ENCODE measurements at places on chromosomes 13 and 19.

DNA sequence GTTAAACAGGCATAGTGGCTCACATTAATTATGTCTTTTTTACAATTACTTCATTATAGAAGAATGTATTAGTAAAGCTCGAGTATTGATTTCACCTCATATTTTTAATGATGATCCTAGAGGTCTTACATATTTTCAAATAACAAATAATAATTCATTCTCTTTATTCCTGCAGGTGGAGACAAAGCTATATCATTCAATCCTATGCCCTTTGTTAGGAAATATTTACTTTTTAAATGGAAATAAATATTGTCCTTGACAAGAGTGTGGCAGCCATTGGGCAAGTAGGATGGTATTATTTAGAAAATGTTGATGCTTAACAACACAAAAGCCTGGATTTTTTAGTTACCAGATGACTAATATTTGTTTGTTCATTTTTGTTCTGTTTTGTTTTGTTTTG is 127.6 kb downstream of the COG6 start:
- DNase-seq = no peak

GRCh38 chr19:46710687-46711086 is 6.2 kb downstream of the PRKD2 start:
- no peak for DNase-seq

- no peak for DNase-seq
These were observed 90.5 kb upstream of the AKAP11 start for GRCh38 chr13:42181381-42181953.

DNA sequence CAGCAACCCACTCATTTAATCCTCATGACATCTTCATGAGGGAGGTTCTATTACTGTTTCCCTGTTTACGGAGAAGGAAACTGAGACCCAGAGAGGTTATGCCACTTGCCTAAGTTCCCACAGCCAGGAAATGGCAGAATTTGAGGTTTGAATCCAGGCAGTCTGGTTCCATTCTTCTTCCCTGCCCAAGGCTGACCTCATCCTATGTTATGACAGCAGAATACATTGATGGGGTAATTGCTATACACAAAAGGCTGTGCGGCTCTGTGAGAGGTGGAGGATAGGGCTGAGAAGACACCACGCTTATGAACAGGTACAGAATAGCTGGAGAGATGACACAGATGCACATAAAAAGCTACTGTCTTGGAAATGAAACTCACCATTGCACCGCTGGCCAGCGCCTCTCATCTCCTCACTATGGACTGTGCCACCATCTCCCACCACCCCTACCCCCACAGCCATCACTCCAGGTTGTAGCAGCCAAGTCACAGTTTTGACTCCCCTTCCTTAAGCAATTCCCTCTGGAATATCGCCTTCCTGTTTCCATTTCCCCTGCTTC is 11.5 kb downstream of the MAG start:
- no peak for DNase-seq

- peak; percentile 44 for DNase-seq
These were observed 26.0 kb upstream of the ZNF331 start for GRCh38 chr19:53511933-53512374.

- peak; percentile 59 for DNase-seq
These were observed 1124.9 kb downstream of the EFNB2 start for GRCh38 chr13:105410602-105411001.

- DNase-seq = no peak
These were observed 415.4 kb upstream of the KLHL1 start for GRCh38 chr13:70523622-70524021.

GRCh38 chr19:48085904-48086864 is 24.4 kb downstream of the PLA2G4C start:
- DNase-seq = no peak

GRCh38 chr19:14155371-14155770 is 19.0 kb upstream of the ASF1B start:
- DNase-seq = no peak

DNA sequence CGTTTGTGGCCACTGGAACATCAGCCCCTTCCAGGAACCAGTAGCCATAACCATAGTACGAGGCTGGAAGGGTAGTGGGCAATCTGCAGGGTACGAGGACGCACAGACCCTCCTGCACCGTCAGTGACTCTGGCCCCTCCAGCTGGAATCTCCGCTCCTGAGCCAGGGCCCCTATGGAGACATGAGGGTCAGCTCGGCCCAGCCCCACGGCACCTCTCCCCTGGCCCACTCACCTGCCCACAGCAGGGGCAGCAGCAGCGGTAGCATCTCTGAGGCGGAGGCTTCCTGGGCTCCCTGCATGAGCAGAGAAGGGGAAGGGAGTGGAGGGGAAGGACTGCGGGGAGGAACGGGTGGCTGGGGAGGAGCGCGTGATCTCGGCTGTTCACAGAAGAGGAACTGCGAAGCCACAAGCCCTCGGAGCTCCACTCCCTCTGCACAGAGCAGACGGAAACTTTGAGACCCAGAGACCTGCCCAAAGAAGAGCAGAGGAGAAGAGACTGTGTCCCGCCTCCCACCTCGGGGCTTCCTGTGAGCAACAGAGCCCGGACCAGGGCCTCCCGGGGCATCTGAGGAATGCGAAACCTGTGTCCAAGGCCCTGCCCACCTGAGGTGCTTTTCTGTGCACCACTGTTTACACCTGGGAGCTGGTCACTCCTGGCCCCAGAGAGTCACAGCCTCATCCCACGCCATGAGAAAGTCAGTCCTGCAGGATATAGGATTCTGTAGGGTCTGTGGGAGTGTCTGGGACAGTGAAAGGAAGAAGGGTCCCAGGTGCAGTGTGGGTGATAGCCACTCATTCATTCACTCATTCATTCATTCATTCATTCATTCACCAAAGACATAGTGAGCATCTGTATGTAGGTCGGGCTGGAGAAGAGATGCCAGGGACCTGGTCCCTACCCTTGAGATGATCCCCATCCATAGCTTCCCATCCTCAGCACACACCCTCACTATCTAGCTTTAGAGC is at the start of gene SIGLEC6:
Gene SIGLEC6 (minus strand): TSS at position 322 of the 967 bp plus-strand sequence. CDS start 22 bp downstream, at position 300.
- no peak for DNase-seq

GRCh38 chr13:50573066-50573465 is 270.4 kb downstream of the DLEU7 start:
- DNase-seq = no peak

GRCh38 chr19:48102870-48103751 is 7.5 kb downstream of the PLA2G4C start:
- DNase-seq = peak; percentile 50

DNA sequence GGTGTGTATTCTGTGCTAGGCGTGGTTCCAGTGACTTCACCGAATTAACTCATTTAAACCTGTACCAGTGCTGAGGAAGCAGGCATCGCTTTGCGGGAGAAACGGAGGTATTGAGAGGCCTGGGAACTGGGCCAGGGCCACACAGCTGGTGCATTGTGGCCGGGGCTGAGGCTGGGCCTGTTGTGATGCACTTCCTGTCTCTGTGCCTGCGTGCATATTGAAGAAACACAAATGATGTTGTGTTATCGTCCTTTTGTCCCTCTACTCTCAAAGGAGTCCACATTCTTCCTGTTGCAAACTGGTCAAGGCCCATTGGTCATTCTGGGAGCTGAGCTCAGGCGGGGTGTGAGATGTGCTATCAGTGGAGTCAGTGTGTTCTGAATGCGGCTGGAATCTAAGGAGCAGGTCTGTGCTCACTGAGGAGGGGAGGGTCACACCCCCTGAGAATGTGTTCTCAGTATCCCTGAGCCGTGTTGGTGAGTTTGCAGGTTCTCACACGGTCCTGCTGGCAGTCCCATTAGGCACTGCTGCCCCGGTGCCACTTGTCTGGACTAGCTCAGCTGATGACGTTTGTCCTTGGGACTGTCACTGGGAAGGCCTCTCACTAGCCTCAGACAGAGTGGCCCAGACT is 62.1 kb downstream of the ARHGEF7 start:
- DNase-seq = peak; percentile 24

DNA sequence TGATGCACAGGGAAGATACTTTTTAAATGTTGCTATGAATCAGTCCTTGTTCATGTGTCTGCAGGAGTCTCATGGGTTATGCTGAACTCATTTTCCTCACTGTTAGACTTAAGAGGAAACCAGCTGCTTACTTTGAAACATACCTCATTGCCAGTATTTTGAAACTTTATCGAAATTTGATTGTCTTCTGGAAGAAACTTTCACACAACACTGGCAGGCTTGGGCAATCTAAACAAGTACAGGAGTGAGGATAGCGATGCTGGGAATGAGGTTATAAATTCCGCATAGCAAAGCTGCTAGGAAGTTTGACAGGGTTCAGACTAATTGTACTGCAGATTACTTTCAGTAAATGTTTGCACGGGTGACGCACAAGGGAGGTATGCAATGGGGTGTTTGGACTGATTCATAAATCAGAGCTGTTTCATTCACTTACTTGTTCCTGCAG is 245.7 kb downstream of the DNAJC15 start:
- peak; percentile 77 for DNase-seq

GRCh38 chr13:23098161-23098907 is 82.4 kb upstream of the SGCG start:
- no peak for DNase-seq

GRCh38 chr19:54100561-54100960 is at the start of gene OSCAR:
TSS of gene OSCAR (minus strand) at chr19:54100803. CDS start at chr19:54100792, 11 bp downstream.
- DNase-seq = no peak

DNA sequence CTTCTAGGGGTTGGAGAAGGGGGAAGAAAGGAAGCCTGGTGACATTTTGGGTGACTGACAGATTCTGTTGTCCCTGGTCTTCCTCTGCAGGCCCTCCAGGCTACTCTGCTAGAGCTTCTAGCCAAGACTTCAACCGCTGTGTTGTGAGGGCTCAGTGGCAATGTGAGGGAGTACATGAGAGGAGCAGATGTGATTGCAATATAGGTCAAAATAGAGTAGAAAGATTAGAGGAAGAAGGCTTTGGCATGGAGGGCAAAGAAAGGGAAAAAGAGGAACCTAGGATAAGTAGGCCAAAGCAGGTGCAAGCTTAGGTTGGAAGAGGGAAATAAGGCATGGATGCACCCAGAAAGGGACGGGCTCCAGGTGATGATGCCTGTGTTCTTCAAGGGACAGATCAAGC is 216.9 kb downstream of the RGCC start:
- DNase-seq = no peak

- peak; percentile 51 for DNase-seq
These were observed 21.4 kb upstream of the ERVV-1 start for GRCh38 chr19:52992109-52993004.

DNA sequence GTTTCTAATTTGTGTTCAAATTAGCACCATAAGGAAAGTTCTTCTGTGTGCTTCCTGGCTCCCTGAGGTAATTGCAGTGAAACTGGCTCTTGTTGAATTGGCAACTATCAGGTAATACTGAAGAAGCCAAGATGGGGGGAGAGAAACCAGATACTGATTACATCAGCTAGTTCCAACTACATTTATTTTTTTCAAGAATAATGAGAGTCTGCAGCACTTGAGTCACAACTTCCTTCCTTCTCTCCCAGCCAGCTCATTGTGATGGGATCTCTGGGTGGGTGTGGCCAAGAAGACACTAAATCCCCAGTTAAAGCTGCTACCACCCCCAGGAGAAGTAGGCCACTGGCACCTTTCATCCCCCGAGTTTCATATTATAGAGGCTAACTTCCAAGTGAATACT is 100.7 kb upstream of the RXFP2 start:
- no peak for DNase-seq

GRCh38 chr13:111115965-111116521 is 933 bp downstream of the ARHGEF7 start:
- DNase-seq = peak; percentile 66

- no peak for DNase-seq
These were observed 61.2 kb downstream of the RAB20 start for GRCh38 chr13:110500341-110500740.

DNA sequence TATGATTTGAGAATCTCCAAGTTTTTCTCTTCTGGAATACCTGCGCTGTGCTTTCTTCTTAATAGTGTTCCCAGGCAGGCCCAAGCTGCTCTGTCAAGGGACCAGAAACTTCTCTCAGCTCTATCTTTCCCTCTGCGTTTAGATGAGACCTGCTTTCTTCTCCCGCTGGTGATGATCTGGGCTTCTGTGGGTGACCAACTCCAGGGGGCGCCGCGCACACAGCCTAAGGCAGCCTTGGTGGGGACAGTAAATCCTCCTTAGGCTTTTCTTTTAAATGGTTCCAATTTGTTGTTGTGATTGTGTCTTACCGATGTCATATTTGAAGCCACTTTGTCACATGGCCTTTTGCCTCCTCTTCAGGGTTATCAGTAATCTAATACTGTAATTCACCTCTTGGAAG is 439.4 kb upstream of the KLF12 start:
- no peak for DNase-seq

DNA sequence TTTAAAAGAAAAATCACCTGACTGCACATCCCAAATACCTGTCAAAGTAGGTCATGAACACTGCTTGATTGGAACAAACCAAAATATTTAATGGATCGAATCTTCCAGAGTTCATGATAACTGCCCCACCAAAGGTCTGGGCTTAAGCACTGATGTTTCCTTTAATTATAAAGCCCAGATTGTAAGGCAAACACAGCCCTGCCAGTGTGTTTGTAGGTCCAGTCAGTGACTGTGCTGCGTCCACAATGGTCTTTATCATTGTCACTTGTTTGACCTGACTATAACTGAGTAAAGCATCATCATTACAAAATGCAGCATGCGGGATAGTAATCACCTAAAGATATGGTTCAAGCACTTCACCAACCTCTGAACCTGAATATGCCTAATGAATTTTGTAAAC is 63.3 kb downstream of the IRS2 start:
- DNase-seq = no peak

DNA sequence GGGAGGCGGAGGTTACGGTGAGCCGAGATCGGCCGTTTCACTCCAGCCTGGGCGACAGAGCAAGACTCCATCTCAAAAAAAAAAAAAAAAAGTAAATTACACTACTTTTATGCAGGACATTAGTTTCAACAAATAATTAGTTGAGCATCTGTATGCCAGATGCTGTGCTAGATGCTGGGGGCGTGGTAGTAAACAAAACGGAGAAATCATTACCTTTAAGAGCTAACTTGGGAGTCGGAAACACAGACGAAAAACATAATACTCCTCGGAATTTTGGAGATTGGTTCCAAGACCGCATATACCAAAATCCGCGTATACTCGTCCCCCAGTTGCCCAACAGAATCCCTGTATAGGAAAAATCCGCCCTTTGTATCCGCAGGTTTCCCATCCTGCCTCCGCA is 1.3 kb upstream of the DUS3L start:
- no peak for DNase-seq

DNA sequence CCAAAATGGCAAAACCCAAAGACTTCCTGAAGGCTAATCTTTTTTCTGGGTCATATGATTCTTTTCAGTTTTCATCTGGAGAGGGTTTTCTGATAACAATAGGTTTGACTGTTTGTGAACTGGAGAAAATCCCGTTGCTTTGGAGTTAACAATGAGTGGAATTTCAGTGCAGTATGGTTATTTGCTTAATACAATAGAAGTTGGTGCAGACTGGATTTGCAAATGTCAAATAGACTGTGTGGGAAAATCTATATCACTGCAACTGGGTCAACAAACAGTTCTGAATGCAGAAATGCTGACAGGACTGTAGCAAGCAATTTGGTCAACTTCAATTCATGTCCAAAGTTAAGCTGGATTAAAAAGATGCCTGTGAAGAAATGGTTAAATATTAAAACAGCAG is 267.5 kb upstream of the ARGLU1 start:
- no peak for DNase-seq
